ENCODE measurements at places on chromosomes 3 and 15.

DNA sequence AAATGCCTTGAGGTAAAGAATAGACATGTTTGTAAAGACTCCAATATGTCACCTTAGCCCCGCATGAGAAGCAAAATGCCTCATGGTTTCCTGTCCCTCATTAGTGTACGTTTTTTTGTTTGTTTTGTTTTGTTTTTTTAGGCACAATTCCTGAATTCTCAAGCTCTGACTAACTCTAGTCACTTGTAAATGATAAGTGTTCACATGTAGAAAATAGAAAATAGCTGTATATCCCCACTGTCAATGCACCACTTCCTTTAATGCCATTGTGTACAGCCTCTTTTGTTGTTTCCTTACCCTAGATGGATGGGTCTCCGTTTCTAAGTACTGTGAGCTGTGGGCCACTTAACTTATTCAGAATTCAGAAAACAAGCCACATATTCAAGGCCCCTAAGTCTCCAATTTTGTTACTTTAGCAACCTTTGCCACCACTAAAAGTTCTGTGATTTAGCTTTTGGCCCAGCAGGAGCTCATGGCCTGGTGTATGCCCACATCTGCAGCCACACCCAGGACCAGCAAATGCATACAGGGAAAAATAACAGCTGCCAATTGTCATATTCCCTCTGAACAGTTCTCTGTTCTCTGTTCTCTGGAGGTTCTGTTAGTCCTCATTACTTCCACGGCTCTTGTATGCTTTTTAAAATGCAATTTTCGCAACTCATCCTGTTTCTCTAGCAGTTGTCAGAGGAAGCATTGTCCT, 655.5 kb downstream of the GBE1 start:
- DNase-seq, result peak; percentile 93

GRCh38 chr3:170815340-170815739, 54.7 kb downstream of the RPL22L1 start:
- peak; percentile 39 for DNase-seq

DNA sequence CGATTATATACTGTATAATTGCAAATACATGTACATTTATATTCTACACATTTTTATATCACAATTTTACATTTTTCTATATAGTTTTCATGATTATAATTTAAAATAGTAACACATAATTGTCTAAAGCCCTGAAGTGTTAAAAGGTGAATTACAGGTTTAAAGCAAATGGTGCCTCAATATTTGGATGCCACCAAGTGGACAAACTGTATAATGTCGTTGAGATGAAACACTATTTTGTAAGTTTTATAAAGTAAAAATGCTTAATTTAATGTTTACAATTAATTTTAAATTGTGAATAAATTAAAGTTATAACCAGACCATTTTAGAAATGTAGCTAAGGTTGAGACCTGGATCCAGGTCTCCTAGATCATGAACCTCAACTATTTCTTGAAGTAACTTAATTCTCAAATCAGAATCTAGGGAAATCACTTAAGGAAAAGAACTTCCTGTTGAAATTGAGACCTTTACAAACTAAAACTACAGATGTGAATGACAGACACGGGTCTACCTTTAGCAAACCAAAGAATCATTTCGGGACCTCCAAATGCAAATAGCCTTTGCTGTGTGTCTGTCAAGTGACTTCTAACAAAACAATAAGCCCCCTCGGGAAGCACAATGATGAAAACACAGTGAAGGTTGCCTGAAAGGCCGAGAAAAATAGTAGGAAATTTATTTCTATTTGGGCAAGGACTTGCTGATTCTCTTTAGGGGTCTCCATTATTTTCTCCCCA, 37.8 kb downstream of the EHHADH start:
- DNase-seq, result peak; percentile 39

GRCh38 chr15:78257681-78258080, 6.7 kb upstream of the DNAJA4 start:
- DNase-seq, result no peak

DNA sequence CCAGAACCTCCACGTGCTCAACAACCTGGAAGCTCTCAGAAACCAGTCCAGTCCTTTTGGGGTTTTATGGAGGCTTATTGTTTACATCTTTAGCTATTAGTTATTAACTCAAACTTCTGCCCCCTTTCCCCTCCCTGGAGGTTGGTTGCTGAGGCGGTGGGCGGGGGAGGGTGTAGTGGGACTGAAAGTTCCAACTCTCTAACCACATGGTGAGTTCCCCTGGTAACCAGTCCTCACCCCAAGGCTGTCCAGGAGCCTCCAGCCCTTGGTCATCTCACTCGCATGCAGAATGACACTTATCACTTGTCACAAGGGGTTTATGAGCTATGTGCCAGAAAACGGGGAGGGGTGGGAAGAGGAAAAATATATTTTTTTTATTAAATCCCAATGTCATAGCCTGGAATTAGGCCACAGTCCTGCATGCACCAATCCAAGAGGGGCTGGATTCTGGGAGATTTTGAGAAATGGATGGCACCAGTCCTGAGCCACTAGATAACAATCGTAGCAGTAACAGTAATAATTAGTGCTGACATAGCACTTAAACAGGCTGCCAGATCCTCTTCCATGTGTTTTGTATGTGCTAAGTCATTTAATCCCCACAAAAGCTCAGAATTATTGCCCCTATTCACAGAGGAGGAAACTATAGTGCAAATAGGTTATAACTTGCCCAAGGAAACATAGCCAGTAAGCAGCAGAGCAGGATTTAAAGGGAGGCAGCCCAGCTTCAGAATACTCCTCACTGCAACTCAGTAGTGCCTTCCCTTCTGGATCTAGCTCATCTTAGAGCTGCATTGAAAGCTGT, 85.7 kb downstream of the CRYGS start:
- DNase-seq, result no peak

DNA sequence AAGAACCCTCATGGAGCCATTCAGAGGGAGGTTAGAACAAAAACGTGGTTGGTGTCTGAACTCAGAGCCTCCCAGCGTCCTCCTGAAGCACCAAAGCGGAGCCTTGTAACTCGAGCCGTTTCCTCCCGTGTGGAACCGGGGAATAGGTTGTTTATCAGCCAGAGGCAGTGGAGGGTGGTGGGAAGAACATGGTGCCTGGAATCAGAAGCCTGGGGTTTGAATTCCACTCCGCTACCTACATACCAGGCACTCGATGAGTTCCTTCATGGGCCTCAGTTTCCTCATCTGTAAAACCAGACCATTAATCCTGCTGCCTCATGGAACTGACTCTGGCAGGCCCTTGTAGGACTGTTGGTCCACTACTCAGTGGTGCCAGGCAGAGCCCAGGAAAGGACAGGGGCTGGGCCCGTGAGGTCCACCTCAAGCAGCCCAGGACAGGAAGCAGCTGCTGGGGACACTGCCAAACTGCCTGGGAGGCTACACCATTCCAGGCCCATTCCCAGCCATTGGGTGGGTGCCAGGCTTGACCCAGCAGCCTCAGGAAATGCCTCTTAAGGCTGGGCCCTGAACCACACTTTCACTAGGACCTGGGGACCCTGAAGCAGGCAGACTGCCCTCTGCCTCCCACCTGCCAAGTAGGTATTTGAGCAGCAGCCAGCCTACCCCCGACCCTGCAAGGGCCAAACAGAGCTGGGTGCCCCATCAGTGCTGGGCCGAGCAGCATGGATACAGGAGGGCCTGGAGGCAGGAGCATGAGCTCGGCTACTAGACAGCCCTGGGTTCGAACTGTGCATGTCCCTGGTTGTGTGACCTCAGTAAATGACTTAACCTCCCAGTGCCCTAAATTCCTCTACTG, 33.4 kb downstream of the PRKCD start:
- DNase-seq, result peak; percentile 54

DNA sequence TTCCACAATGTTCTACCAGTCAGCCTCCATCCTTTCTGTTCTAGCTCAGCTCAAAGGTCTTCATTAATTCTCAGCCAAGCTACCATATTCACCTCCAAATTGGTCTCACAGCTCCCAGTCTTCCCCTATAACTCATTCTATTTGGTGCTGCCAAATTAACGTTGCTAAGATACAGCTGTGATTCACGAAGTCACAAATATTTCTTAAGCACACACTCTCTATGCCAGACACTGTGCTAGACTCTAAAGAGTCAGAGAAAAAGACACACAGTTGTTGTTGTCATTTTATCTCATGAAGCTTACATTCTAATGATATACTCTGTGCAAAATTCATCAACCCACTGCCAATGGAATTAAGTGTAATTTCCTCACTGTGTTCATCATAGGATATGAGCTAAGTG, 102.8 kb downstream of the FRMD5 start:
- peak; percentile 44 for DNase-seq

- no peak for DNase-seq
Measured at GRCh38 chr15:59124261-59124660, 19.3 kb downstream of the CCNB2 start.

DNA sequence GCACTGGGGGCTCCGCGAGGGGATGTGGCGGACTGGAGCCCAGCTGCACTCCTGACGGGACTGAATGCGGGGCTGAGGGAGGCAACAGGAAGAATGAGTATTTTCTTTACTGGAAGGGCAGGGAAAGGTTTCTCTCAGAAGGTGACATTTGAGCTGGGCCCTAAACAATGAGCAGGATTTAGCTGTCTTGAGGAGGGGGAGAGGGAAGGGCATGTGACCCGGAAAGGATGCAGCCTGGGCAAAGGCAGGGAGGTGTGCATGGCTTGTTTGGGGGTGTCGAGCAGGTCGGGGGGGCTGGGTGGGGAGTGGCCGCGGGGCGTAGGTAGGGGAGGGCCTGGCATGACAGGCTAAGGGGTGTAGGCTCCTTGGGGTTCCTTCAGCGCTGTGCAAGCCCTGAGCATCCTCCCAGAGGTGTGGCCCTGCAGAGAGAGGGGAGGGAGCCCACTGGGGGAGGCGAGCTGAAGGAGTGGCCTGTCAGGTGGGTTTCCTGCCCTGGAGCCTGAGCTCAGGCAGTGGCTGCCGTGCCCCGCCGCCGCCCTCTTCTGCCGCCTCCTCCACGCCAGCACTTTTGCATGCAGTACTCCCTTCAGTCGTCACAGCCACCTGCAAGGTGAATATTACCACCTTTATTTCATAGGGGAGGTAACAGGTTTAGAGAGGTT, 17.2 kb upstream of the ANKDD1A start:
- no peak for DNase-seq

DNA sequence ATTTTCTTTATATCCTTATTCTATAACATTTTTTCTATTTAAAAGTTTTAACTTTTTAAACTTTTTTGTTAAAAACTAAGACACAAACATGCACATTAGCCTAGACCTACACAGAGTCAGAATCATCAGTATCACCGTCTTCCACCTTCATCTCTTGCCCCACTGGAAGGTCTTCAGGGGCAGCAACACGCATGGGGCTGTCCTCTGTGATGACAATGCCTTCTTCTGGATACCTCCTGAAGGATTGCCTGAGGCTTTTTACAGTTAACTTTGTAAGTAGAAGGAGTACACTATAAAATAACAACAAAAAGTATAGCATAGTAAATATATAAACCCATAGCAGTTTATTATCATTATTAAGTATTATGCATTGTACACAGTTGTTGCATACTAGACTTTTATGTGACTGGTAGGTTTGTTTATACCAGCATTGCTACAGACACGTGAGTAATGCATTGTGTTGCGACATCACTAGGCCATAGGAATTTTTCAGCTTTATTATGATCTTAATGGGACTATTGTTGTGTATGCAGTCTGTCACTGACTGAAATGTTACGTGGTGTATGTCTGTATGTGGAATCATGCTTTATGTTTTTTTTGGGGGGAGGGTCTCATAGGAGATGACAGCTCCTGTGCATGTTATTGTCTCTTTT, 18.2 kb downstream of the ATP1B3 start:
- peak; percentile 87 for DNase-seq

GRCh38 chr15:92429378-92430068, 35.8 kb downstream of the ST8SIA2 start:
- peak; percentile 76 for DNase-seq

DNA sequence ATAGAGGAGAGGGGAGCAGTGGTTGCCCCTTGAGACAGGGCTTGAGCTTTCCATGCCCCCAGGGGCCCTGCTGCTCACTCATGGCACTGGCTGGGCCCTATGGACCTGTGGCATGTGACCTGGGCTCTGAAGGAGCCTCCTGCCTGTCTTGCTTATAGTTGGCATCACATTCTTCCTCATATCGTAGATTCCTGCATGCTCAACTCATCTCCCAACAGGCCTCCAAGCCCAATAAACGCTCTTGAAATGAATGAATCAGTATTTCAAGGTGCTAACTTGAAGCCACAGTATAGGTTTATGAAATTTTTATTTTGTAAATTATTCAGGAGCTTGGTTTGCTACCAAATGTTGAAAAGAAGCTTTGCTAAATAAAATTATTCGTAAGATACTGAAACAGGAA, 93.3 kb upstream of the SLC7A14 start:
- no peak for DNase-seq

- DNase-seq, result no peak
Measured at GRCh38 chr15:69653306-69653705, 200.7 kb downstream of the RPLP1 start.

DNA sequence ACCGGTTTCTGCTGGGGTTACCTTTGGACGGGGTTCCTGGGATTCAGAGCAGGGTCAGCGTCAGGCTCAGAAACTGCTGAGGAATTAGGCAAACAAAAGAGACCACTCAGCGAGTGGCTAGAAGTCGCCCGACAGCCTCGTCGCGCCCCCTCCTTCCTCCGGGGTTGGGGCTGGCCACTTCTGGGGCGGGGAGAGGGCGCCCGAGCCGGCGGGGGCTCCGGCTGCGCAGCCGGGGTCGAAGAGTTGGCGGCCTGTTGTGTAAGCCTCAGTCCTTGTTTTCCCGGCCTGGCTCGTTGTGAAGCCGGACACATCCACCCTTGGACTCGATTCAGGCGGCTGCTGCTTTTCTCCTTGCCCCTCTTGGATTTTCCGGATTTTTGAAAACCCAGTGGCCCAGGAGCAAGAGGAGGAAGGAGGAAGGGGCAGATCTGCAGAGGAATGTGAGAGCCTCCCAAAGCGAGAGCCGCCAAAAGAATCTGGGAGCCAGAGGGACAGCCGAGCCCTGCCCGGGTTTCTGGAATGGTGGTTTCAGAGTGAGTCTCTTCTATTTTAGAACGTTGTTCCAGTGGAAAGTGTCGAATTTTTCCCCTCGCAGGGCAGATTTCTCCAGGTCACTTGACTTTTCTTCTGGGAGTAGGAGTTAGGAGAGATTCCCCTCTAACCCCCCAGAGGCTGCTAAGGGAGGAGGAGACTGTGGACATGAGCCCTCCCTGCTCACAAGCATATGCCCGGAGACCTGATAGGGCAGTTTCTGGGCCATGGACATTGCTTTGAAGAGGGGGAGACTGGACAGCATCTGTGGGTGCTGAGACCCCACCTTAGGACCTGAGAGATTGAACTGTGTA, 666 bp downstream of the SNX33 start:
- peak; percentile 10 for DNase-seq

GRCh38 chr15:55619783-55620182, 31.6 kb upstream of the PYGO1 start:
- DNase-seq, result no peak

DNA sequence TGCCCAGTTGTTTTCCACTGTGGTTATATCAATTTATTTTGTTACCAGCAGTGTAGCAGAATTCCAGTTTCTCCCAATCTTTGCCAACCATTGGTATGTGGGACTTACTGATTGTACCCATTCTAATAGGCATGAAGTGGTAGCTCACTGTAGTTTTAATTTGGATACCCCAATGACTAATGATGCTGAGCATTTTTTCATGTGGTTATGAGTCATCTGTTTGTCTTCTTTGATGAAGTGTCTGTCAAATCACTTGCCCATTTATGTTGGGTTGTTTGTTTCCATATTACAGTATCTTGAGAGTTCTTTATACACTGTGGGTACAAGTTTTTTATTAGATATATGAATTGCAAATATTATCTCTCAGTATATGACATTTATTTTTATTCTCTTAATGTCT, 644.3 kb downstream of the NR2F2 start:
- DNase-seq, result peak; percentile 45

Measured in renal cortical epithelial cell (primary cell).